ENCODE measurements at places on chromosomes 6 and 20. TPM values are rescaled to one million over a fixed set of nuclear protein-coding genes. Genes with fewer than 3 reads are reported as not detected.

Gene RBPJL
- not detected for total RNA-seq

DNA sequence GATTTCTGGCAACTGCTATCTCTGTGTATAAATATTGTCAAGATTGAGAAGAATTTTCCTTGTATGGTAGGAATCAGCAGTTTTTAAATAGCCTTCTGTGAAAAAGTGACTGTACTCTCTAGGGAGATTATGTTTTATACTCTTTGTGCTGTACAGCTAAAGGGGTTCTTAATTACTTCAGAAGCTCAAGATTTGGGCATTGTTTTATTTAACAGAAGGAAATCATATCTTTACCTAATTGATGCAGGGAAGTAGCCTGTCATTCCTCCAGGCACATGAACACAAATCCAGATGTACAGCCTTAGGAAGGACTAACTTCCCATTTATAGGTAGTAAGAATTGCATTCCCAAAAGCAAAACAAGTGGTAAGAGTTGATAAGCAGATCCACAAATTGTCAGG, 1.3 kb downstream of the CALHM5 start:
- no peak for DNase-seq

Gene SLC17A1
- not detected for total RNA-seq

DNA sequence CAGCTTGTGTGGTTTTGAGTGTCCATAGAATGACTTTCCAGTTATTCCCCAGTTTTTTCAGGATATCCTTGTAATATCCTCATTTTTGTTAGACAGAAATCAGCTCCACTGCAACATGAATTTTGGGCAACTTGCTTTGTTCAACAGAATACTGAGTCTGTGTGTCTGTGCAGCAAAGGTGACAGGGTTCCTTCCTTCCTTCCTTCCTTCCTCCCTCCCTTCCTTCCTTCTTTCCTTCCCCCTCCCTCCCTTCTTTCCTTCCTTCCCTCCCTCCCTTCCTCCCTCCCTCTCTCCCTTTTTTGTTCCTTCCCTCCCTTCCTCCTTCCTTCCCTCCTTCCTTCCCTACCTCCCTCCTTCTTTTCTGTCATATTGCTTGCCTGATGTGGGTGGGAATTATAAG, 496.5 kb downstream of the EPM2A start:
- no peak for DNase-seq

DNA sequence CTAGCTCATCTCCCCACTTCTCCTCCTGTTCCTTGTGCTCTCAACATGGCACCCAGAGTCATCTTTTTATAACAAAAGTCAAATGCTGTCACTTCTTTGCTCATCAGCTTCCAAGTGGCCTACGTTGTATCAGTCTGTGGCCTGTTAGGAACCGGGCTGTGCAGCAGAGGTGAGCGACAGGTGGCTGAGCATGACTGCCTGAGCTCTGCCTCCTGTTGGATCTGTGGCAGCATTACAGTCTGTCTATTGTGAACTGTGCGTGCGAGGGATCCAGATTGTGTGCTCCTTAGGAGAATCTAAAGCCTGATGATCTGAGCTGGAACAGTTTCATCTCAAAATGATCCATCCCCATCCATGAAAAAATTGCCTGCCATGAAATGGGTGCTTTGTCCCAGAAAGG, 129.6 kb downstream of the FNDC1 start:
- no peak for DNase-seq

GRCh38 chr6:117909638-117910037, 2.6 kb downstream of the SLC35F1 start:
- DNase-seq = no peak

DNA sequence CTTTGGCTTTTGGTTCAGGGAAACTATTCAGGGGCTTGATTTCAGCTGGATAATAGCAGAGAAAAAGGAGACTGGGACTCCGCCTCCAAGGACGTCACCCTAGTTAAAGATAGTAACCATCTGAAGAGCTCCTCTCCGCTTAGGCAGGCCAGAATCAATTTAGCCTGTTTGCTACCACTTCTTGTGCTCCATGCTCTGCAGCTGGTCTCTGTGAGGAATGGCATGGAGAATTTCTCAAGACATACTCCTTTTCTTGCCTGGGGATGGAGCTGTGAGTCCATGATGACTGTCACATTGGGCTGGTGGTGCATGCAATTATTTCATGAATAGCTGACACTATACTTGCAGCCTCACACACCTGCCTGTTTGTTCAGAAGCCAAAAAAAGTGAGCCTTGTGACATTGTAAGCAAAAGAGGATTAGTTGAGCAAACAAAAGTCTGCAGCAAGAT, 61.4 kb downstream of the TXLNB start:
- DNase-seq = peak; percentile 63

All from stomach (tissue), 19 donors.